AG09319 (cell line): ENCODE measurements at places on chromosomes 12 and 14.

GRCh38 chr14:94923786-94924185, 153.9 kb upstream of the GSC start:
- DNase-seq, result no peak

DNA sequence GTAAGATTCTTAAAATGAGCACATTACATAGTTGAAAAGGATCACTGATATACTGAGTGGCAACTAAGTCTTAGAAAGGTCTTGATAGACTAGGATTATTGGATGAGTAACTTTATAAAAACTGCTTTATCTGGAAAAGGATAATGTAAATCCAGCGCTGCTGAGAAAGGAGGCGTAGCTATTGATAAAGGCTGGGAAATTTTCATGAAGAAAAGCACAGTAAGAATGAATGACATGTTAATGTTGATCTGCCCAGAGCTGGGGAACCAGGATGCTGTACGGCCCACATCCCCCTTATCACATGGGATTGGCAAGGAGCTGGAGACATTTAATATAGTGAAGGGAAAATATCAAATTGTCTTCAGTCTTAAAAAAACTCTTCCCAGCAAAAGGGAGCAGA, 174.0 kb downstream of the APAF1 start:
- DNase-seq, result no peak

DNA sequence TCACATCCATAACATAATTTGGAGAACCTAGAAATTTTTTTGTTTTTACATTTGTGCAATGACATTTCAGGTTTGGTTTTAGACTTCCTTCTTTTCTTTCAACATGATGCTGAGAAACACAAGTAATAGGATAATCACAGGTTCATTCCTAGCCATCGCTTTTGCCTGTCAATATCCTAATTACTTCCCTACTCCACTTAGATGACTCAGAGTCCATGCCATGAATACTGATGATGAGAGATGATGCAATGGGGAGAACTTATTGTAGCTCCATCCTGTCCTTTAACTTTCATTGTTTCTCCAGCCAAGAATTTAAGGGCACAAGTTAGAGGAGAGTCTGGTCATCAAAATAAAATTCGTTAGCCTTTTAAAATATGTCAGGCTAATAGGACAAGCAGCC, 101.3 kb downstream of the PTPRO start:
- DNase-seq, result peak; percentile 18

DNA sequence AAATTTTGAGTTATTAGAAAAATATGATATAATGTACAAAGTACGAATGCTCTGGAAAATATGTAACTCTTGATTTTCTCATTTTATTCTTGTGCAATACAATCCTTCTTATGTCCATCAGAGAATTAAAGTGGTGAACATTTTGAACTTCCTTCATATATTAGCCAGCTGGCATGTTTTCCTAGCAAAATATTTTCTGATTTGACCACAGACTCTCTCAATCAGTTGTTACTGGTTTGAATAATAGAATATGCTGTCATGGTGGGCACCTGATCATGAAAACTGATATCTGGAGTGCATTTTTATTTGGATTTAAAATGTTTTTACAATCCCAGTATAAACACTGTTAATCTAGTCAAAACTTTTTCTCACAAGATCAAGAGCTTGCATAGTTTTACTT, 24.2 kb downstream of the PARPBP start:
- DNase-seq, result peak; percentile 48

DNA sequence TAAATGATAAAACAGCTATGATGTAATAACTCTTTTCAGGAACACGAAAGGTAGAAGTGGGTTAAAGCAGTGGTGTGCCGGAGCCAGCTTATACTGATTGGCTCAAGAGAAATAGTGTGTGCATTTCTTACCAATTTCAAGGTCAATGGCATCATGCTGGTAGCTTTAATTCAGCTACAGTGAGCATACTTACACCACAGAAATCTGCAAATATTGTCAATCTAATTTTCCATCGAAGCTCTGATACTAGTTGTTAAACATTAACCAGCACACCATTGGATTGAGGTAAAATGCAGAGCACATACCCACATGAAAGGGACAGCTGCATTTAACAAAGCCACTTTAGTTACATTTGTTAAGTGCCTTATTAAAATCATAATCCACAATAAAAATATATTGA, 225.7 kb downstream of the KCNC2 start:
- no peak for DNase-seq

DNA sequence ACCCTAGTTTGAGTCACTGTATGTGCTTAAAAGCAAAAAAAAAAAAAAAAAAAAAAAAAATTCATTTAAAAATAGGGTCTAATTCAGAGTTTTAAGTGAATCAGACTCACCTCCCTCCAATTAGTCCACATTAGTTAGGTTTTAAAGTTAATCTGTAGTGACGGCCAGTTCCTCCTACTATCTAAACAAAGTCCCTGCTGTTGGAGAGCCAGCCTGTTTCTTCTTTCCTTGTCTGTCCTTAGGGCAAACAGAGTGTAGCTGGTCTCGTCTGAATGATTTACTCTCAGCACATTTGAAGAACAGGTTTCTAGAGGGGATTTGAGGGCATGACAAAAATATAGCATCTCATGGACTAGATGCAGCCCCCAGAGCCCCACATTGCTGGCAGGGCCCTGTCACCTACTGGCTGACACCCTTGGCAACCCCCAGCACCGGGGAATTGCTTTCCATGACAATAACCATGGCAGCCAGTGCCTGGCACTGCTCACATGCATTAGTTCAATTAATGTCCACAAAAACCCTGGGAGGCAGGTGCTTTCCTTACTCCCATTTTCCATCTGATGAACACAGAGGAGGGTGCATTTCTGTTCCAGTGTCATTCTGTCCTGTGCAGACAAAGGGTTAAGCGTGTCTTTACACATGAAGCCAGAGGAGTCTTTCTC, 138.3 kb downstream of the PLXNC1 start:
- no peak for DNase-seq

DNA sequence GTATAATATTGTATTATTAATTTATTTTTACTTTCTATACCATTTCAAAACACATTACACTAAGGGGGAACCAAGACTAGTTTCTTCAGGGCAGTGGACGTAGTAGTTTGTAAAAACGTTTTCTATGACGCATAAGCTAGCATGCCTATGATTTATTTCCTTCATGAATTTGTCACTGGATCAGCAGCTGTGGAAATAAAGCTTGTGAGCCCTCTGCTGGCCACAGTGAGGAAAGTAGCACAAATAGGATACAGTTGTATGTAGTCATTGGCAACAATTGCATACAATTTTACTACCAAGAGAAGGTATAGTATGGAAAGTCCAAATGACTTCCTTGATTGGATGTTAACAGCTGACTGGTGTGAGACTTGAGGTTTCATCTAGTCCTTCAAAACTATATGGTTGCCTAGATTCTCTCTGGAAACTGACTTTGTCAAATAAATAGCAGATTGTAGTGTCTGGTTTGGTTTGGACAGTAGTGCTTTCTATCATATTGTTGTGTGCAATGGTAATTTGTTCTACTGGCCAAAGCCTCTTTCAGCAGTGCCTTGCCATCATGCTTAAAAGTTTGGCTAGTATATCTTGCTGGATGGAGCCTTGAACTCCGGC, 24.3 kb upstream of the PLEKHD1 start:
- DNase-seq, result peak; percentile 69

DNA sequence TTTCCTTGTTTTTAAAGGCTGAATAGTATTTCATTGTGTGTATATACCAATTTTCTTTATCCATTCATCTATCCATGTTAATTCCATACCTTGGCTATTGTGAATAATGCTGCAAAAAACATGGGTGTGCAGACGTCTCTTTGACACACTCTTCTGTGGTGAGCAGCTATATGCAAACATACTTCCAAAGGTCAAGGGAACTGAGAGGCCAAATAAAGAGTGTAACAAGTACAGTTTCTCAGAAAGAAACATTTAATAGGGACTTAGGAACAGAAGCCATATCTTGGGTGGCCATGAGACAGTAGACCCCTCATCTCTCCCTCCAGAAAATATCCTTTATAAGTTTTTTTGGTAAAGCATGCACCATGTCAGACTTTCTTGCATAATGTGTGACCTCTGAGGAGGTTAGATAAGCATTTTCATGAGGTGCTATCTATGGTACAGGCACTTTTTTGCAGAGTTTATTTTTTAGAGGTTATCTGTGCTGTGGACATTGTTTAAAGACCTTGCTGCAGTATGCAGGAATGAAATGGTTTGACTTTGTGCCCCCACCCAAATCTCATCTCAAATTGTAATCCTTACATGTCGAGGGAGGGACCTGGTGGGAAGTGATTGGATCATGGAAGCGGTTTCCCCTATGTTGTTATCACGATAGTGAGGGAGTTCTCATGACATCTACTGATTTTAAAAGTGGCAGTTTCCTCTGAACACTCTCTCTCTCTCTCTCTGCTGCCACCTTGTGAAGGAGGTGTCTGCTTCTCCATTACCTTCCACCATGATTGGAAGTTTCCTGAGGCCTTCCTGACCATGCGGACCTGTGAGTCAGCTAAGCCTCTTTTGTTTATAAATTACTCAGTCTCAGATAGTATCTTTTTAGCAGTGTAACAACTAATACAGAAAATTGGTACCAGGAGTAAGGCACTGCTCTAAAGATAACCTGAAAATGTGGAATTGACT, 1202.3 kb downstream of the GALC start:
- no peak for DNase-seq

GRCh38 chr14:79515158-79515557, 696.1 kb downstream of the DIO2 start:
- DNase-seq, result no peak

DNA sequence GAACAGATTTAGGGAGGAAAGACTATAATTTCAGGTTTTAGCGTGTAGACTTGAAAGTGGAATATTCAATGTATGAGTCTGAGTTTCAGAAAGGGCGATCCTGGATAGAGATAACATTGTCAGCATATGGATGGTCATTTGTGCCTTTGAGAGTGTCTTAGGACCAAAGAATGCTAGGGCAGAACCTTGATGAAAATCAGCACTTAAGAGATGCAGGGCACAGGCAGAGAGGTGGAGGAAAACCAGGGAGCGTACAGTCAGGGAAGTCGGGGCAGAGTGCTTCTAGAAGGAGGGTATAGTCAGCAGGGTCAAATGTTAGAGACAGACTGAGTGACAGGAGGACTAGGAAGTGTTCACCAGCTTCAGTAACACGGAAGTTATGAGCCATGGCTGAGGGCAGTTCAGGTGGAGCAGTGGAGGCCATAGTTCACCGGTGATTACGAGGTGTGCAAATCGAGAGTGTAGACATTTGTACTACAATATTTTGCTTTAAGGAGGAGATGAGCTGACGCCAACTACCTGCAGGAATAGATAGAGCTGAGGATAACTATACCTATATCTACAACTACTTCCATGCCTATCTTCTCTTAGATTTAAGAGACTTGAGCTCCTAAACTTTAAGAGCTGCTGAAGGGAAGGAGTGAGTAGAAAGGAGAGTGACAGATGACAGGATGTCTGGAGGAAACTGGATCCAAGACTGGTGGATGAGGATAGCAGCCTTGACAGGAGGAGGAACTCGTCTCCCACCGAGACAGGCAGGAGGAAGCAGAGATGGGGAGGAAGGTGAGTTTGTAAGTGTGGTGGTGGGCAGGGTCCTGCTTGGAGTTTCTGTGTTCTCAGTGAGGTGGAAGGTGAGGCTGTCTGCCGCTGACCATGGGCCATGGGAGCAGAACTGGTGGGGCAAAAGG, 6.5 kb downstream of the CBLN3 start:
- no peak for DNase-seq

GRCh38 chr12:120734210-120734609, 8.6 kb downstream of the ACADS start:
- DNase-seq, result no peak

- DNase-seq, result no peak
These were observed 160.1 kb downstream of the SUDS3 start for GRCh38 chr12:118536306-118536906.

DNA sequence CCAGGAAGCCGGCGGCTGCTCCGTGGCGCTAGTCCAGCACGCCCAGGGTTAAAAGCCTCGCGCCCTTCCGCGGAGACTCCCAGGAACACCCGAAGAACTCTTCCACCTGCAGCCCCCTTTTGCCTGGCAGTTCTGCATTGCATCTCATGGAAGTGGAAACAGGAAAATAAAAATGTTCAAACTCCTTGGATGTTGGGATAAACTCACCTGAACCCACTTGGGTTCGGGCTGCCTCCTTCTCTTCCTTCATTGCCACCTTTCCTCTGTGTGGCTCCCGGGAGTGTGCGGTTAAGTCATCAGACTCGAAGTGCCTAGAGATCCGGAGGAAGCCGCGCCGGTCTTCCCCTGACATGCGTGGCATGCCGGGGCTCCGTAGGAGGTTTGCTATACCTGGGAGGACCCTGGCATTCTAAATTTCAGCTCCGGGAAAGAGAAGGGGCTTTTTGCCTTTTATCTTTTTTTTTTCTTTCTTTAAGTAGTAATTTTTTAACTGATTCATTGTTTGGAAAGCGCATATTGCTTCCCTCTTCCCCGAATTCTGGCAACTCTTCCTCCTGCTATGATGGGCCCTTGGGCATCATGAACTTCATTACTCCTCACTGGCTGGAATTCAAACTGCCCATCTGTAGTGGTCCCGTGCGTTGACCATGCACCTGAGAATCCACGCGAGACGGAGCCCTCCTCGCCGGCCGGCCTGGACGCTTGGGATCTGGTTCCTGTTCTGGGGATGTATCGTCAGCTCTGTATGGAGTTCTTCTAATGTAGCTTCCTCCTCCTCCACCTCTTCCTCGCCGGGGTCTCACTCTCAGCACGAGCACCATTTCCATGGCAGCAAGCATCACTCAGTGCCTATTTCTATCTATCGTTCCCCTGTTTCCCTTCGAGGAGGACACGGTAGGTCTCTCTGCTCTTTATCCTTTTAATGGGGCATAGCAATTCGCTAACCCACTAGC, 931.4 kb downstream of the DIO2 start:
- DNase-seq, result no peak

GRCh38 chr14:33465846-33466700, 484.8 kb downstream of the EGLN3 start:
- no peak for DNase-seq

DNA sequence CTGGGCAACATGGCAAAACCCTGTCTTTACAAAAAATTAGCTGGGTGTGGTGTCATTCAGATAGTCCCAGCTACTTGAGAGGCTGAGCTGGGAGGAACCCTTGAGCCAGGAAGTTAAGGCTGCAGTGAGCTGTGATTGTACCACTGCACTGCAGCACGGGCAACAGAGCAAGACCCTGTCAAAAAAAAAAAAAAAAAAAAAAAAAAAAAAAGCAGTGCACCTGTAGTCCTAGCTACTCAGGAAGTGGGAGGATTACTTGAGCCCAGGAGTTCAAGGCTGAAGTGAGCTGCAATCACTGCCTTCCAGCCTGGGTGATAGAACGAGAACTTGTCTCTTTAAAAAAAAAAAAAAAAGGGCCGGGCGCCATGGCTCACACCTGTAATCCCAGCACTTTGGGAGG, 5.6 kb downstream of the REM2 start:
- no peak for DNase-seq

DNA sequence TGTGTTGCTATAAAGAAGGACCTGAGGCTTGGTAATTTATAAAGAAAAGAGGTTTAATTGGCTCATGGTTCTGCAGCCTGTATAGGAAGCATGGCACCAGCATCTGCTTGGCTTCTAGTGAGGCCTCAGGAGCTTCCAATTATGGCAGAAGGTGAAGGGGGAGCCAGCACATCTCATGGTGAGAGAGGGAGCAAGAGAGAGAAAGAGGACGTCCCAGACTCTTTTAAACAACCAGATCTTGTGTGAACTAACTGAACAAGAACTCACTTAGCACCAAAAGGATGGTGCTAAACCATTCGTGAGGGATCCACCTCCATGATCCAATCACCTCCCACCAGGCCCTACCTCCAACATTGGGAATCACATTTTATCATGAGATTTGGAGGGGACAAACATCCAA, 6.1 kb upstream of the SNAPC1 start:
- no peak for DNase-seq

- no peak for DNase-seq
These were observed 20.0 kb upstream of the CLEC2D start for GRCh38 chr12:9649532-9649940.

- no peak for DNase-seq
These were observed 49.1 kb downstream of the CEP290 start for GRCh38 chr12:88092771-88093170.
